ENCODE measurements at places on chromosomes 13 and 19.
A peak's percentile ranks its signal among the peaks of the same experiment; 100 is the strongest.

GRCh38 chr13:92177966-92178365, 779.5 kb downstream of the GPC5 start:
- no peak for DNase-seq

DNA sequence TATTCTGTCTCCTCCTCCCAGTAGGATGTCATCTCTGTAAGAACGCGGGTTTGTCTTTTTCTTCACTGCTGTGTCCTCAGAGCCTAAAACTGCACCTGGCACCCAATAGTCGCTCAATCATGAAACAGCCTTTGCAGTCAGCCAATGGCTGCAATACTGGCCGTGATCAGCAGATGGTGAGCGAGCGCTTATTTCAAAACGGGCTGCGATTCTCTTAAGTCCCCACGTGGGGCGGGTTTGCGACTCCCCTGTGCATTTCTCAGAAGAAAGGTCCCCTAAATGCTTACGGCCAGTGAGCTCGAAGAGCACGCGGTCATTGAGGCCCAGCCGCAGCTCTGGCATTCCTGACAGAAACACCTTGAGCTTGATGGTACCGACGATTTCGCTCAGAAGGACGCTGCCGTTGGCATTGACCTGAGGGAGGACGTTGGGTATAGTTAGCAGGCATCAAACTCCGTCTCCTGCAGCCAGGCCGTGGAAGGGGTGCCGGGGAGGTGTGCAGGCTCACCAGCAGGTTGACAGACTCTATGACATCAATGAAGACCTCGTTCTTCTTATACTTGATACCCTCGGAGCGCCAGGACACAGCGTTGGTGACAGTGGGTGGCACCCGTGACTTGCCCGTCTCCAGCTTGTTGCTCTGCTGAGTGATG, 6.0 kb downstream of the AP1M2 start:
- peak; percentile 94 for DNase-seq

DNA sequence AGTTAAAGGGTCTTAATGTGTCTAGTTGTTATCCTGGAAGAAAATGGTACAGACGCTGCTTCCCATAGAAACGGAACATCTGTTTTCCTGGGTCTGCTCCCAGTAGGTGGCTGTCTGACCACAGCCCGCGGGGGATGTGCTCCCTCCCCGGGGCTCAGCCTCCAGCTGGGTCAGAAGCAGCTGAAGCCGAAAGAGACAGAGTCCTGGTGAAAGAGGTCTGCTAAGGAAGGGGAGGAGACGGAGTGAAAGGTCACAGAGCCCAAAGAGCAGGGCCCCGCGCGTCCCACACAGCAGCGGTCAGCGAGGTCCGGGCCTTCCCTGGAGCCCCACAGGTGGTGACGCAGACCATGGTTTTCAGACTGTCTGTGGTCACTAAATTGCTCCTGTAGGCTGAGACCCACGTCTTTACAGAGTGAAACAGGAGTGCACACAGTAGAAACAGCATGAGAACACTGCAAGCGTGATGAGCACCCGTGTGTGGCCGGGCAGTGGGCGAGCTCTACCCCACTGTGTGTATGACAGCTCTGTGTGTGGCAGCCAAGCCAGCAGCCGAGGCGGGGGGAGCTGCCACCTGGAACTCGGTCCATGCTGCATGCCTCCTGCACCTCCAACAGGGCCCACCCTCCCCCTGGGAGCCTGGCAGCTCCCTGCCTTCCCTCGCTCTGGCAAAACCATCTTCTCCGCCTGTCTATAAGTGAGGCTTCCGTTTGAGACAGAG, 52.0 kb upstream of the C13orf46 start:
- DNase-seq, result peak; percentile 74

DNA sequence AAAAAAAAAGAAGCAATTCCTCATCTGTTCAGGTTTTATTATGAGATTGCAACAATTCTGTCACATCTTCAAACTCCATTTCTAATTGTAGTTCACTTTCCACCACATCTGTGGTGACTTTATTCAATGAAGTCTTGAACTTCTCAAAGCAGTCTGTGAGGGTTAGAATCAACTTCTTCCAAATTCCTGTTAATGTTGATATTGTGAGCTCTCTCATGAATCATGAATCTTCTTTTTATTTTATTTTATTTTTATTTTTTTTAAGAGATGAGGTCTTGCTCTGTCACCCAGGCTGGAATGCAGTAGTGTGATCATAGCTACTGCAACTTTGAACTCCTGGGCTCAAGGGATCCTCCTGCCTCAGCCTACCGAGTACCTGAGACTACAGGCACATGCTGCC, 19.6 kb downstream of the ARHGAP35 start:
- no peak for DNase-seq

- DNase-seq, result peak; percentile 58
Measured at GRCh38 chr19:42553292-42554045, 25.2 kb upstream of the CEACAM1 start.

DNA sequence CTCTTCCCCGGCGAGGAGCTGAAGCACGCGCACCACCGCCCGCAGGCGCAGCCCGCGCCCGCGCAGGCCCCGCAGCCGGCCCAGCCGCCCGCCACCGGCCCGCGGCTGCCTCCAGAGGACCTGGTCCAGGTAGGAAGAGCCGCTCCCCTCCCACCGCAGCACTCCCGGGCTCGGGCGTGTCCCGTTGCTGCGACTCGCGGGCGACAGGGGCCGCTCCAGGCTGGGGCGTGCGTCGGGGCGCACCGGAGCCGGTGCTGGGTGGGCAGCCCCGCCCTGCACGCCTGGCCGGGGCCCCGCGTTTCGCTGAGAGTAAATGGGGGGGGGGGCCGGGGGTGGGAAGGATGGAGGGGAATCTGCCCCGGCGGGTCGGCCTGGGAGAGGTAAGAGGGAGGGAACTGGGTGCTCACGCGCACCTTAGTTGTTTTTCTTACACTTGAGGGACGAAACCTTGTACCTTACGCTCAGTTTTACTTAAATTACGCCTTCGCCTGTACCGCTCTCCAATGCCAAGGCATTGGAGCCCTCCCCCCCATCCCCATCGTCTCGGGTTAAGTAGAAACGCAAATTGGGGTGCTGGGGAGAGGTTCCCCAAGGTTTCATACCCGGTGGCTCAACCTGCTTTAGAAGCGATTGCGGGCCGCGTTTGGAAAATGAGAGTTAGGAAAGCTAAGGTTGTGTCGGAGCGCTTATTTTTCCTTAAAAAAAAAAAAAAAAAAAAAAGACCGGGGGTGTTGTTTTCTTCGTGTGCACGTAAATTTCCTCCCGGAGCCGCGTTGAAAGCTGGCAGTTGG, 850 bp downstream of the KLF5 start:
- DNase-seq, result no peak

DNA sequence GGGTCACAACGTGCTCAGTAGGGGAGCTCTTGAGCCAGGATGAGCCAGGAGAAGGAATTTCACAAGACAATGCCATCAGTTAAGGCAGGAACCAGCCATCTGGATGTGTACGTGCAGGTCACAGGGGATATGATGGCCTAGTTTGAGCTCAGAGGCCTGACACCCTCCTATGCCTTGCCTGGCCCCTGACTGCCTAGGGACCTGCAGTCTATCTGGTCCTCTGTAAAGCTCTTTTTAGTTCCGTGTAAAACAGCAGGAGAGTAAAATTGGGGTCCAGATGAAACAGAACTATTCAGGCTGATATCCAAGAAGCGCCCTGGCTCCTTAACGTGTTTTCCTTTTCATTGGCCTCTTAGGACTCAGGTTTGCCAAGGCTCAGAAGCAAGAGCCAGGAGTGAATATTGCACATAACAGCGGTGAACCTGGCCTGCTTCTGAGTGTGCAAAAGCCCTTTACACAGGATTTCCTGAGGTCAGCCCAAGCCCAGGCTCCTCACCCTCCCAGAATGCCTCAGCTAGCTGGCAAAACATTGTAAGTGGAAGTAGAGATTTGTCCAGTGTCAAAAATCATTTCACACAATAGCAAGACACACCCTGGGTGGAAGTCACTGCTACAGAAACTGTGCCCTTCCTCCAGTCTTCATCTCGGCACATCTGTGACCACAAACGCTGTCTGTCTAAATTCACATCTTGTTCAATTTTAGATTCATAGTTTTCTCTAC, 777.2 kb downstream of the UQCRFS1 start:
- DNase-seq, result no peak

DNA sequence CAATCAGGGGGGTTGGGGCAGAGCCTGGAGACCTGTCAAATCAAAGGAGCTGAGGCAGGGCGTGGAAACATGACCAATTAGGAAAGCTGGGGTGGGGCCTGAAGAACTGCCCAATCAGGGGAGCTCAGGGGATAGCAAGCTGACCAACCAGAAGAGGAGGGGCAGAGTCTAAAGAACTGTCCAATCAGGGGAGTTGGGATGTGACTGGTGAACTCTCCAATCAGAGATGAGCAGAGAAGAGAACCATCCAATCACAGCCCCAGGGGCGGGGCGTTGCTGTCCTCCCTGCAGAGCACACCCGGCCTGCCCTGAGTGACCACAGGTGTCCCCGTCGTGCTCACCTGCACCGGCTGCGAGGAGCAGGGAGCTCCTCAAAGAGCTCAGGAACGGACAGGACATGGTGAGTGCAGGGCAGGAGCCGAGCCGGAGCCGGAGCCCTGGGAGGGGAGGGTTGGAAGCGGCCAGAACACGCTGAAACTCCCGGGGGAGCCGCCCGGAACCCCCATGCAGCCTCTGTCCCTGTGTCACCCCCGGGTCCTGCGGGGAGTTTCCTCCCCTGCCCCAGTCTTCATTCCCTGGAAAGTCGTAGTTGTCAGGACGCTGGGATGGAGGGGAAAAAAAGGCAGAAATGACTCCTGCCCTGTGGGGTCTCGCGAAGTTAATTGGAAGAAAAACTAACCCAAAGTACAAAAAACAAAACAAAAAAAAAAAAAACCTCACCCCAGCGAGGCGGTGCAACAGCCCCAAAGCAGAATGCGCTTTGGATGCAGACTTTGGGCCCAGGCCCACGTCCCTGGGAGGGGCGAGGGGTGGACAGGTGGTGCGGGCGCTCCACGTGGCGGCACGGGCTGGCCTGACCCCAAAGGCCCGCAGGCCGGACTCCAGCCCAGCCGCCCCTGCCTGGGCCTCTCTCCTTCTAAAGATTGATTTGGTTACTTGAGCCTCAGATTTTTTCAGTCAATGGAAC, at the start of gene ZNF556:
ZNF556 (plus strand) TSS at position 311 of the 967 bp plus-strand sequence; CDS start at position 398, 87 bp downstream.
- DNase-seq, result no peak

- no peak for DNase-seq
Measured at GRCh38 chr13:83009987-83010386, 872.3 kb downstream of the SLITRK1 start.

Measured in fibroblast of pulmonary artery (primary cell).